ENCODE measurements at places on chromosomes 4 and X.

GRCh38 chr4:90189946-90190345 lies 62.8 kb downstream of the CCSER1 start:
- no peak for DNase-seq
- no peak overlapping the region for H3K27ac ChIP-seq
- H3K27me3 ChIP-seq: no peaks in the 10 kb centered on the region

GRCh38 chr4:79413032-79413885 lies 5.2 kb upstream of the GK2 start:
- no peaks in the 10 kb centered on the region for H3K36me3 ChIP-seq
- H3K27ac ChIP-seq: no peak overlapping the region
- no peak overlapping the region for H3K4me3 ChIP-seq
- no peaks in the 10 kb centered on the region for H3K4me1 ChIP-seq
- no peak for DNase-seq

DNA sequence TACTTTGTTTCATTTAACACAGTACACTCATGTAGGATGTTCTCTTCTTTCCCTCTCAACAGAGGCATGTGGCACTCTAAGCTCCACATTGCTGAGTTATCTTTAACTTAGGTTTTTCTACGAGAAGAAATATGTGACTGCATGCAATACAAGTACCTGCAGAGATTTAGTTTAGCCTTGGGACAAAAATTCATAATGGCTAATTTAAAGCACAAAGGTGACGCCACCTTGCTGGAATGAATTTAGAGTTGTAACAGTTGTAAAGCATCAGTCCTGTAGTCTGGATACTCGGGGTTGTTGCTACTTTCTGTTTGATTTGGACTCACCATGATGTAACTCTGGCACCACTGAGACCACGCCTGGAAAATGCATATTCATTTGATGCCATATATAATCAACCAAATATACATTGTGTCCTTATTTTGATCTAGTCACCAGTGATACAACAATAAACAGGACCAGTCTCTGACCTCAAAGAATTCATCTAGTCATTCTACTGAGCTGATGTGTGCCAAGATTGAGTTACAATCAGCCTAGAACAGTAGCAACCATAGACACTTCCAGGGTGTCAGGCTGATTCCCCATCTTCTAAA lies 451.0 kb upstream of the ZFP42 start:
- H3K4me3 ChIP-seq: no peak overlapping the region
- H3K27me3 ChIP-seq: no peaks in the 10 kb centered on the region
- H3K27ac ChIP-seq: no peak overlapping the region

GRCh38 chr4:52604215-52604614 lies 54.9 kb downstream of the USP46 start:
- no peak overlapping the region for H3K27ac ChIP-seq
- H3K4me3 ChIP-seq: no peak overlapping the region
- peaks cover 51% of the 10 kb centered on the region for H3K36me3 ChIP-seq
- no peaks in the 10 kb centered on the region for H3K4me1 ChIP-seq

Data from activated B cell treated with CpG ODN at 0.5 μM for 24 hours (primary cell).